ENCODE measurements at places on chromosomes 6 and 20. TPM values are rescaled to one million over a fixed set of nuclear protein-coding genes. Genes with fewer than 3 reads are reported as not detected.

Gene ANKRD6
- 4.1 TPM for total RNA-seq

Gene SLC4A11
- total RNA-seq, result 0.57 TPM

Gene HLA-DRB5
- total RNA-seq, result not detected

Gene KHDRBS2
- total RNA-seq, result not detected

Gene CENPW
- total RNA-seq, result 80.8 TPM

Gene PAK5
- total RNA-seq, result 0.46 TPM

Gene DNAH8
- not detected for total RNA-seq

Gene ID4
- 3.0 TPM for total RNA-seq

Gene NMBR
- not detected for total RNA-seq

Gene LRRC1
- 13.1 TPM for total RNA-seq

Gene KLHDC3
- total RNA-seq, result 80.9 TPM

Gene RCAN2
- total RNA-seq, result 2.0 TPM

Gene AGPAT4
- 5.5 TPM for total RNA-seq

Gene TPMT
- 26.7 TPM for total RNA-seq

Gene TFAP2A
- 5.6 TPM for total RNA-seq

Gene COL19A1
- total RNA-seq, result 0.06 TPM

Gene HTR1E
- total RNA-seq, result not detected

Measured in Daoy (cell line).